ENCODE measurements at places on chromosomes 3 and 15. TPM values are rescaled to one million over a fixed set of nuclear protein-coding genes. Genes with fewer than 3 reads are reported as not detected.

ANKUB1 gene
- total RNA-seq, result not detected

NCK1 gene
- 31.8 TPM for total RNA-seq

MYZAP gene
- 2.7 TPM for total RNA-seq

SERPINI1 gene
- 18.3 TPM for total RNA-seq

NTRK3 gene
- 27.2 TPM for total RNA-seq

DNAH1 gene
- total RNA-seq, result 13.1 TPM

DNAH12 gene
- 0.41 TPM for total RNA-seq

NUP210 gene
- 27.6 TPM for total RNA-seq

STRA6 gene
- total RNA-seq, result 14.9 TPM
